ENCODE measurements at places on chromosomes 4 and X.

GRCh38 chrX:150464001-150464400 lies 100.9 kb downstream of the MAMLD1 start:
- no peak for DNase-seq

- DNase-seq: peak; percentile 74
Measured at GRCh38 chr4:1511441-1512041, 105.3 kb upstream of the NKX1-1 start.

- no peak for DNase-seq
Measured at GRCh38 chr4:80069108-80069836, 3.8 kb downstream of the ANTXR2 start.

DNA sequence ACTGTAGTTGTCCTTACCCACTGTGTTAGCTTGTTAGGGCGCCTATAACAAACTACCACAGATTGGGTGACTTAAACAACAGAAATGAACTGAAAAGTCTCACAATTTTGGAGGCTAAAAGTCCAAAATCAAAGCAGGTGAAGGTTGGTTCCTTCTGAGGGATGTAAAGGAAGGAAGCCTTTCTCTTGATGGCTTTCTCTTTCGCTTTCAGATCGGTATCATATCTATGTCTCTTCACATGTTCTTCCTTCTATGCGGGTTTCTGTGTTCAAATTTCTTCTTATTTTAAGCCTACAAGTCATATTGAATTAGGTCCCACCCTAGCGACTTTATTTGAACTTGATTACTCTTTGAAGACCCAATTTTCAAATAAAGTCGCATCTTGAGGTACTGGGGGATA lies 118.6 kb downstream of the CPXCR1 start:
- no peak for DNase-seq

DNA sequence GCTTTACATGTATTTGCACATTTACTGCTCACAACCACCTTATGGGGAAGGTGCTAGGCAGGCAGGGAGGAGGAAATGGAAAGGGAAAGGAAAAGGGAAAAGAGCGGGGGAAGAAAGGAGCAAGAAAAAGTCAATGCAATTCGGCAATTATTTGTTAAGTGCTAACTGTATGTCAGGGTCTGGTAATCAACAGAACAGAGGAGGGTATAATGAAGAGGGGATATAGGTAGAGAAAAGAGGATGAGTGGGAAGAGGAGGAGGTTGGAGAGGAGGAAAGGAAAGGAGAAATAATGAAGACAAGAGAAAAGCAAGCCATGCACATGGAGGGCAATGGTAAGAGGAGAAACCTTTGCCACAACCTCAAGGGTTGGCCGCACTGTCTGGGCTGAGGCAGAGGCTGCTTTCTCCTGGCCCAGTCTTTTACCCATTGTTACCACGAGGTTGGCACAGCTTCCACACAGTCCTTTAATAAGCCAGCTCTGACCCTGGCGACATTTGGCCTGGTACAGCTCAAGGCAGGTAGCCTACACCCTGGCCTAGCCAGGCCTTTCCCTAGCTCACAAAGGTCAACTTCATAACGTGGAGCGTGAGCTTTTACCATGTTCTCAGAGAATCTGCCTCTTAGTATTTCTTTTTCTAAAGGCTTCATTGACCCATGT lies 836 bp downstream of the BTK start:
- DNase-seq: no peak

DNA sequence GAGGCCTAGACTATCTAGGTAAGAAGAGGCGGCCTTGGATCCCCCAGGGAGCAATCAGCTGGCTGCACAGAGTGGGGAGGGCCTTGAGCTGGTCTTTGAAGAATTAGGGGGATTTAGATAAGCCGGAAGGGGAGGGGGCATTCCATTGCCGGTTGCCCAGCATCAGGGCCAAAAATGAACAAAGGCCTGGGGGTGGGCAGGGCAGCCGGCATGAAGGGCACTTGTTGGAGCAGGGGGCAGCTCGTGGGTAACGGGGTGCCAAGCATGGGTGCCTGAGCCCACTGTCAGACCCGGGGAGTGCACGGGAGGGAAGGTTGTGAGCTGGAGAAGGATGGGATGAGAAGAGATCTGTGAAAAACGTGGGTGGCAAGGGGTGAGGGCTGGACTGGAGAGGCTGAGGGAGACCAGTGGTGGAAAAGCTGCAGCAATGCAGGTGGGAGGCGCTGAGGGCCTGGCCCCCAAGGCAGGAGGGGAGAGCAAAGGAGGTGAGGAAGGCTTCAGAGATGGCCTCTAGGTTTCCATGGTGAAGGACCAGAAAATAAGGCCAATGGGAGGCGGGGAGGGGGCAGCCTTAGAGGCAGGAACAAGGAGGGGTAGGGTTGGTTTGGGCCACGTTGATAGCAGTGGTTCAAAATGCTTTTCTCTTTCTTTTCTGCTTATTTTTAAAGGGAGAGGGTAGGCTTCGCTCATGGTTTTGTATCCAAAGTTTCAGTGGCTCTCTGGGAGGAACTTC lies 8.6 kb downstream of the KLF3 start:
- no peak for DNase-seq

- DNase-seq: no peak
Measured at GRCh38 chr4:24671849-24672248, 87.5 kb upstream of the DHX15 start.

DNA sequence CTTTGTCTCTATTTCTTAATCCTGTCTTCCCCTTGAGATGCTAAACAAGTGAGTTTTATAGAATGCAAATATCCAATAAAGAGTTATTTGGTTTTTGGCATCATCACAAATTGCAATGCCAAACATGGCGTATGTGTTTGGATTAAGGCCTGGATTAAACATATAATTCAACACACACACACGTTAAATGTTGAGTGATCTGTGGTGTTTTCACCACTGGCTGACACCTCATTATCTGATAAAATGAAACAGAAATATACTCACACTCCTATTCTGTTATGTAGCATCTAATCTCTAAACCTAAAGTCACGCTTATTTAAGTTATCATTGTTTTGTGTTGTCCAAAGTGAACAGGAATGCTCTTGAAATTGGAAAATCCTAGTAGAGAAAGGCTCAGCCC lies 506.2 kb downstream of the FSTL5 start:
- no peak for DNase-seq

DNA sequence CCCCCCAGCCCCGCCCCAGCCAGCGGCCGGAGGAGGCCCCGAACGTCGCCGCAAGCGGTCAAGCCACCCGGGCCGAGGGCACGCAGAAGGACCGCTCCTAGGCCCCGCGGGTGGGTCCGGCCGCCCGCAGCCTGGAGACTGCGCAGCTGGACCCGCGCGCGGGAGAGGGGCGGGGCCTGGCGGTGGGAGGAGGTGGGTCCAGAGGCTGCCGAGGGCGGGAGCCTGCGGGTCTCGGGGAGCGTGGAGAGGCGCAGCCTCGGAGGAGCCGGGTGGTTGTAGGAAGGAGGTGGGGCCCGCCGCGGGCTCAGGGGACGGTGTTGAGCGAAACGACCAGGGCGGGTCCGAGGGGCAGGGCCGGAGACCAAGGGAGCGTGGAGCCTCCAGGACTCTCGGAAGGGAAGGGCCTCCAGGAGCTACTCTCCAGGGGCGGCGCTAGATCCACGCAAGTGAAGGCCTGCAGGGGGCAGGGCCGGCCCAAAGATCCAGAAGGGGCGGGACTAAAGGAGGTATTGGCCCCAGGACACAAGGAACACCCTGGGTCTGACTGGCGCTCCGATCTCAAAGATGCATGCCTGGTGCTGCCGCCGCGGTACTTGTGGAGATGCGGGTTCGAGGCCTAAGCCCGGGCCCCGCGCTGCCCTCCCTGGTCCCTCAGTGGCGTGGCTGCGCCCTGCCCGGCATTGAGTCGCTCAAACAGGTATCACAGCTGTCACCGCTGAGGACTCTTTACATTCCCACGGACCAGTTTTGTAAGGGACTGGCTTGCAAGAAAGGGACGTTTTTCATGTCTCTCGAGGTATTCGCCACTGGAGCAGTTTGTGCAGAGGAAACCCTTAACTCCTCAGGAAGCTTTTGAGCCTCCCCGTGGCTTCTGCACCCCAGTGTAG lies 5.9 kb downstream of the TIMM17B start:
- peak; percentile 93 for DNase-seq

DNA sequence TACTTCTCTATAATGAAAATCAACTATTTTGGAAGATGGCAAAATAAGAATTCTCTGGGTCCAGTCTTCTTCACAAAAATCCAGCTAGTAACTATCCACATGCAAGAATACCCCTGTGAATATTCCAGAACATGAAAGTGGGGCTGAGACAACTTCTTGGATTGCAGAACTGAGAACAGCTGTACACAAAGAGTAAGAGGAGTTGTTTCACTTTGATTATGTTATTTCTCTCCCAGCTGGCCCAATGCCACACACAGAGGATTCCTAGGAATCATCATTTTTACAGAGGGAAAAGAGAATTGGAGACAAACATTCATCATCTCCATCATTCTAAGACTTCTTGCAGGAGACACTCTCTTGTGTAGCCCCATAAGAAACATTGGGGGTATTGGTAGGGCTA lies 782.2 kb upstream of the LCORL start:
- DNase-seq: no peak

- no peak for DNase-seq
Measured at GRCh38 chr4:145773581-145774234, 93.8 kb downstream of the C4orf51 start.

DNA sequence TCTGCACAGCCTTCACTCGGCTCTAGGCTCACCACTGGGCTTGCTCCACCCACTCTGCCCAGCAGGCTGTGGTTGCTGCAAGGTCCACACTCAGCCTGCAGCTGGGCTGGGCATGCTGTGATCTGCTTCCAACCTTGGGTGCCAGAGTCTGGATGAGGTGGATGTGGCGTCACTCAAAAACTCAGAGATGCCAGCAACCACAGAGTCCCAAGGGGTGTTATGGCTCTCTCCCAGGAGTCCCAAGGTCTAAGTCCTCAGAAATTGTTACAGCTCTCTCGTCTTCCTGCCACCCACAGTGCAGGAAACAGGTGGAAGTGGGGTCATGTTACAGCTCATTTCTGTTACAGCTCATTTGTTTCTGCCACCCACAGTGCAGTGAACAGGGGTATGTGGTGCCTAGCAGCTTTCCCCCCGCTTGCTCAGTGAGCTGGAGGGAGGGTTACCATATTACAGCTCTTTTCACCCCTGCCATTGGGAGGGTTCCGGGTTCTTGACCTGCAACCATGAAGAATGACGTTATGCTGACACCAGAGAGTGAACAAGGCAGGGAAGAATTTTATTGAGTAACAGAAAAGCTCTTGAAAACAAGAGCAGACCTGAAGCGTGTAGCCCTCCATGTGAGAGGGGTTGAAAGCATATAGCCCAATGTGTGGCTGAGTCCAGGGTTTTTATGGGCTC lies 893.9 kb downstream of the PCDH7 start:
- no peak for DNase-seq

GRCh38 chr4:150010525-150011126 lies 67.6 kb upstream of the DCLK2 start:
- no peak for DNase-seq

DNA sequence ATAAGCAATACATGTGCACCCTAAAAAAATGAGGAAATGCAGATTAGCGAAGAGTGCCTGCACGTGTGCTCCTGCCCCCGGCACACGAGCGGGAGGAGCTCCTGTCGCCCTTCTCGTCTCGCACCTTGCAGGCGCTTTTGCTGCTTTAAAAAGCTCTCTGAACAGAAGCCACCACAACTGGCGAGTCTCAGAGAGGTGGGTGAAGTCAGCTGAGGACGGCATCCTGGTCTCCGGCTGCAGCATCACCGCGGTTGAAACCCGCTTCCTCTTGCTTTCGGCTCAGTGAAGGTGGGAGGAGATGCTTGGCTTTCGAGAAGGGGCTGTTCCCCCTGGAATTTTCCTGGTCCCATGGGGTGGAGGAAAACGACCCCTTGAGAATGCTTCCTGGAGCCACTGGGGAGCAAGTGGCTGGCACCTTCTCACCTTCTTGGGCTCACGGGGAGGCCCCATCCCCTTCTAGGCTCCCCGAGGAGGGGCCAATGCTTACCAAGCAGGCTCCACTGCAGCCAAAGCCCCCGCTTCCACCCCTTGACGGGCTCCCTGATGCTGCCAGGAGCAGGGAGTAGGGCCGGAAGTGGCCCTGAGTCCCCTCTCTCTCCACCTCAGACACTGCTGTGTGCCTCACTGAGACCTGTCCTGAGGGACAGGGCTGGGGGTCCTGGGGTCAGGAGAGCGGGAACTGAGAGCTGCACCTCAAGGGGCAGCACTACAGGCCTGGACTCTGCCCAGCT lies 29.2 kb upstream of the MXD4 start:
- no peak for DNase-seq
